CD4-positive, alpha-beta T cell treated with Interleukin-21 for 1 hour (primary cell): ENCODE measurements at places on chromosomes 16 and 17.

DNA sequence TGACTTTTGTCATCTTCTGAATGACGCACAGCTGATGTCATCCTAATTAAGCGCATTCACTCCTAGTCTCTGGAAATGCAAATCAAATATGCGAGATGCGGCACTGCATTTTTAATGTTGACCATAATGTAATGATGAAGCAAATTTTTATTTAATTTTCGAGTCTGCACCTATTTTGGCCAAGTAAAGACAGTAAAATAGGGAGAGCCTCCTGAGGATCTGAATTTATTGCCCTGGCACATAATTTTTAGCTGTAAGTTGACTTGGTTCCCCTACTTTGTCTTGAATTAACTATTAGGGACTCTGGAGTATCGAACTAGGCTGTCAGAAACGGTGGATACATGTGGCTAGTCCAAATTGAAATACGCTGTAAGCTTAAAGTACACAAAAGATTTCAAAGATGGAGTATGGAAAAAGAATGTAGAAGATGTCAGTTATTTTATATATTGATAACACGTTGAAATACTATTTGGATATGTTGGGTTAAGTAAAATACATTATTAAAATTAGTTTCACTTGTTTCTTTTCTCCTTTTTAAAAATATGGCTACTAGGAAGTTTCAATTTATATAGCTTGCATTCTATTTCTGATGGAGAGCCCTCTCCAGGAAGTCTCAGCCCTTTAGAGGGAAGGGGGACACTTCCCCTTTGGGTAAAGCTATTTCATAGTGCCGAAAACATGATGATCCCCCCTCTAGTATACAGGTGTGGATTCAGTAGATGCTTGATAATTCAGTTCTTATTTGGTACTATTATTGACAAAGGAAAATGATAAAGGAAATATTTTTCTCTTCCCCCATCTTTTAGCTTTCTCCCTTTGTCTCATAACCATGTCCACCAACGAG lies 991 bp downstream of the KPNA2 start:
- DNase-seq: no peak

DNA sequence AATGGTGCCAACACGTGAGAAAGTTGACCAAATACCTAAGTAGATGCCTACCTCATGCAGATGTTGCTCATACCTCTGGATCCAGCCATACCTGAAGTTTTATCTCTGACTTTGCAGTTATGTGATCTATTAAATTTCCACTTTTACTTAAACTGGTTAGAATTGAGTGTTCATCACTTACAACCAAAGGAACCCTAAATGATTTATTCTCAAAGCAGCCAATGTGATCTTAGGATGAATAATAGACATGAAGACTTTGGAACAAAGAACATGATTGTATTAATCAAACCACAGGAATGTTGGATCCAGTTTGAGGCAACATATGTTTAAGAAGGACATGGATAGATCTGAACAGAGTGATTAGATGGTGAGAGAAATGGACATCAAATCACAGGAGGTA lies 68.7 kb downstream of the IRX6 start:
- DNase-seq: no peak

DNA sequence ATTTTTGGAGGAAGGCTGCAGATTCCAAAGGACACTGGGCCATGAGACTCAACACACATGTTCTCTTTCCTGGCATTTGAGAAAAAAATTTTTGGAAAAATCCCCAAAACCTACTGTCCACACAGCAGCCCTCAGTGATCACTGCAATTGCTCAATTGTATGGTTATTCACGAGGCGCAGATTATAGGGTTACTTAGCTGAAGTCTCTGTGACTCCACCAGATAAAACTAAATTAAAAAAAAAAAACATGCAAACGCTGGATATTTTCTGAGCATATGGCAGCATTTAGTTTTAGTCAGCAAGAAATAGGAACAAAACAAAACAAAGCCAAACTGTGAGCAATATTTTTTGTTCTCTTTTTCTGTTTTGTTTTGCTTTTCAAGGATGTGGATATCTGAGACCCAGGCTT lies 83.8 kb upstream of the FAM20A start:
- DNase-seq: no peak

GRCh38 chr16:10514369-10515055 lies 65.9 kb downstream of the EMP2 start:
- peak; percentile 60 for DNase-seq

DNA sequence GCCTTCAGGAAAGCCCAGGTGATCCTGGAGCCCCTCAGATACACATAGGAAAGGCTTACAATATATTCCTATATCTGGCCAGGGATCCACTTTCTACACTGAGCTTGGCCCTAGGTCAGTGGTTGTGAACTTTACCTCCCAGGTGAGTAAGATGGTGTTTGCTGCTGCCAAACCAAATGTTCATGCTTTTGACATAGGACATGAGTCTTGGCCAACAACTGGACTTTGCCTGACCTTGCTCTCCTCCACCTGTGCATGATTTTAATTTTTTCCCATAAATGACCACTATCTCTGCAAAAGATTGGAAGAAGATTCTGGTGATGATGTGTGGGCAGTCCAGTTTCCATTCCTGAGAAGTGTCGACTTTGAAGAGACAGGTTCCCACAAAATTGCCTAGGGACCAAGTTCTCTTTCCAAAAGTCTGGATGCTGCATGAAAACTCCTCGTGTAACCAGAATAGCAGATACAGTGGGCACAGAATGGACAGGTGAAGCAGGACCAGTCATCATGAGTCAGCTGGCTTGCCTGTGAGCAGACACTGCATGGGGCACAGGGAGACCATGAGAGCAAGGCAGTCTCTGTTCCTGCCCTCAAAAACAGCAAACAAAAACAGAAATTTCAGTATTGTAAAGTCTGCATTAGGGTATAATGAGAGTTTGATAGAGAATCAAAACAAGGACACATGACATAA lies 226.4 kb upstream of the MON1B start:
- DNase-seq: no peak

DNA sequence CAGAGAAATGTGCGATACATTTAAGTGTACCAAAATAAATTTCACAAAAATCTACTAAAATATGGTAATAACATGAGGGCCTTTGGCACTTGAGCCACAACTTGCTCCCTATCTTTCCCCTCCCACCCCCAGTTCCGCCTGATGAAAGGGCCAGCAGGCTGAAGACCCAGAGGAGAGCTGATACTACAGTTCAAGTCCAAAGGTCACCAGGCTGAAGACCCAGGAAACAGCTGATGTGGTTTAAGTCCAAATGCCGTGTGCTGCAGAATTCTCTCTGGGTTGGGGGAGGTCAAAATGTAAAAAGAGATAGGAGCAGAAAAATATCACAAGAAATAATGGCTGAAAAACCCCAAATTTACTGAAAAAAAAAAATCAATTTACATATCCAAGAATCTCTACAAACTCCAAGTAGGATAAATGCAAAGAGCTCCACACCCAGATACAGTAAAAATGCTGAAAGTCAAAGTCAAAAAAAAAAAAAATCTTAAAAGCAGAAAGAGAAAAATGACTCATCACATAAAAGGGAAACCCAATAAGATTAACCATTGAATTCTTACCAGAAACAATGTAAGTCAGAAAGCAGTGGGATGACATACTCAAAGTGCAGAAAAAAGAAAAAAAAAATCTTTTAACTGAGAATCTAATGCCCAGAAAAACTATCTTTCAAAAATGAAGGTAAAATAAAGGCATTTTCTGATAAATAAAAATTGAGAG lies 452.1 kb upstream of the ASIC2 start:
- no peak for DNase-seq

DNA sequence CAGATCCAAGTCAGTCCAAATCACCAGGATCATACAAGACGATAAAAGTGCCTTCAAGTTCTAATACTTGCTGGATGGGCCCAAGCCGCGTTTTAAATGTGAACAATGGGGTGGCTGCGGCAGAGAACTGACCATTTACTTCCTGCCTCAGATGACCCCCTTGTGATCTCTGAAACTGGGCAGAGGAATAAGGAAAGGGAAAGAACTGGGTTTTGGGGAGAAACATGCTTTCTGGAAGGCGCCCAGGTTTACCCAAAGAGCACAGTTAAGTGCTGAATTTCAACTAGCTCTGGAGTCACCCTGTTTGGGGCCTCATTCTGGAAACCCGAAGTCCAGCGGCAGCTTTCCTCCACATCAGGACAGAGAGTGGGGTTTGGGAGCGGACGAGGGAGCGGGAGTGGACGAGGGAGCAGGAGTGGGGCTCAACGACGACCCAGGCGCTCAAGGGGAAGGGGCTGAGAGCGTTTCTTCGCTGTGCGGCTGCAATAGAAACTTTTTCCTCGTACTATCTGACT lies 1.6 kb downstream of the FAM20A start:
- DNase-seq: no peak

DNA sequence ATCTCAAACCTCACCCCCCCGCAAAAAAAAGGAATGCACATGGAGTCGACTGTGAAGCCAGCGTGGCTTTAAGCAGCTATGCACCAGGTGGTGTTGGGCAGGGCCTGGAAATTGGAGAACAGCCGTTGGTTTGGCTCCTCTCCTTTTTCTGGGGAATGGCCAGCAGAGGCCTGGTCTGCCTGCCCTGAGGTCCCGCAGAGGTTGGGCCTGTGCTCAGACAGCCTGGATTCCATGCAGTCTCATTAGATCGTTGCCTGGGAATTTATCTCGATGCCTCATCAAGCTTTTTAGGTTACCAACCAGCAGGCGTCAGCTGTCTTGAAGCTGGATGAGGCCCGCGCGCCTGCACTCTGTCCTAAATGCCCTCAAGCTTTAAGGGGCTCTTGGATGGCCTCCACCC lies 9.8 kb downstream of the SLC12A3 start:
- DNase-seq: no peak

- no peak for DNase-seq
These were observed 19.9 kb upstream of the COL1A1 start for GRCh38 chr17:50221266-50221863.

DNA sequence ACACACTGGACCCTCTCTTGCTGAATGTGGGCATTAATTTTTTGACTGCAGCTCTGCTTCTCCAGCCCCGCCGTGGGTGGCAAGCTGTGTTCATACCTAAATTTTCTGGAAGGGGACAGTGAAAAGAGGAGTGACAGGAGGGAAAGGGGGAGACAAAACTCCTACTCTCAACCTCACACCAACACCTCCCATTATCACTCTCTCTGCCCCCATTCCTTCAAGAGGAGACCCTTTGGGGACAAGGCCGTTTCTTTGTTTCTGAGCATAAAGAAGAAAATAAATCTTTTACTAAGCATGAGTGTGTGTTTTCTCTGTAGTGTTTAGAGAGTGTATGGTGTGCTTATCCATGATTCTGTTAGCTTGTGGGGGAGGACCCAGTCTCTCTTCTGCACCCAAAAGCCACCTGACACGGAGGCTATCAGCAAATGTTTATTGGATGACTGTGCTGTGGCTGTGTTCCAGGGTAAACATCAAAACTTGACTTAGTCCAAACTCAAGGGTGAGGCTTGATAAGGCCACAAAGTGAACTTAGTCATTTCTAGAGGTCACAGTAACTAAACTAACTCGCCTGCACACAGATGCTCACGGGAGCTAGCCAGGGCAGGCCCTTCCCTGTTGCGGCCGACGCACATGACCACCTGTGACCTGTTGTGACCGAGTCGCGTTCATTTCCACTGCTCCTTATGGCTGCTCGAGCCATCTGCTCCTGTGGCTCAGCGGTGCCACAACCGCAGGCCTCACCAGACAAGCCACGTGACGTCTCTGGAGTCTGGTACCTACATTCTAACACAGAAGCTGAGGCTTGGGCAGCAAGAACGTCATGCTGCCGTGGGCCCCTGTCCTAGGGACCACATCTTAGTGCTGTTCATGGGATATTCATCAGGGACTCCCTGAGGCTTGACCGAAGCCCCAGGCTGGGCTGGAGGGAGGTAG lies 9.8 kb upstream of the MED11 start:
- DNase-seq: no peak

DNA sequence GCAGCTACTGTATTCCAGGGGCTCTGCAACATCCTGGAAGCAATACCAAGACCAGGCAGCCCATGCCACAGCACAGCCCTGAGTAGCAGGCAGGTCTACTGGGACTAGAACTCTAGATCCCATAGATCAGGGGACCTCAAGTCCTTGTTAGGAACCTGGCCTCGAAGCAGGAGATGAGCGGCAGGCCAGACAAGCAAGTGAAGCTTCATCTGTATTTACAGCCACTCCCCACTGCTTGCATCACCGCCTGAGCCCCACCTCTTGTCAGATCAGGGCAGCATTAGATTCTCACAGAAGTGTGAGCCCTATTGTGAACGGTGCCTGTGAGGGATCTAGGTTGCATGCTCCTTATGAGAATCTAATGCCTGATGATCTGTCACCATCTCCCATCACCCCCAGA lies 295.7 kb upstream of the TNRC6C start:
- no peak for DNase-seq

- DNase-seq: no peak
These were observed 5.0 kb downstream of the CCL11 start for GRCh38 chr17:34290586-34290985.

GRCh38 chr17:3440451-3440850 lies 6.8 kb upstream of the OR1E2 start:
- DNase-seq: no peak

- DNase-seq: no peak
These were observed 26.4 kb downstream of the EEF2K start for GRCh38 chr16:22232277-22233036.

- DNase-seq: no peak
These were observed 29.1 kb downstream of the LDHD start for GRCh38 chr16:75087375-75087979.
